ENCODE measurements at places on chromosomes 16 and 17.

DNA sequence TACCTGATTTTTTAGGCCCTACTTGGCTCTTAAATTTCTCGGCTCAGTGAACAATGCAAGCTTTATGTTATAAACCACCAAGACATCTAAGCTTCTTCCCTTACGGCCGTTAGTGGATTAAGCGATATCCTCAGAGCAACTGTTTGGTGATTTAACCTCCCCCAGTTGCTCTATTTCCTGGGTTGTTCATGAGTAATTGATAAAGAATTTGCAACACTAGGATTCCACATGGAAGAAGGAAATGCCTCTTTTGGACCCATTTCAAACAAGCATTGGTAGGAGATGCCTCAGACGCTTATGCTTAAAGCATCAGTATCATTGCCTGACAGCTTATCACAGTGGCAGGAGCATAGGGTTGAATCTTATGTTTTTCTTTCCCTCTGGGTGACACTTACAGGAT lies 65.3 kb downstream of the RBFOX1 start:
- DNase-seq = no peak

DNA sequence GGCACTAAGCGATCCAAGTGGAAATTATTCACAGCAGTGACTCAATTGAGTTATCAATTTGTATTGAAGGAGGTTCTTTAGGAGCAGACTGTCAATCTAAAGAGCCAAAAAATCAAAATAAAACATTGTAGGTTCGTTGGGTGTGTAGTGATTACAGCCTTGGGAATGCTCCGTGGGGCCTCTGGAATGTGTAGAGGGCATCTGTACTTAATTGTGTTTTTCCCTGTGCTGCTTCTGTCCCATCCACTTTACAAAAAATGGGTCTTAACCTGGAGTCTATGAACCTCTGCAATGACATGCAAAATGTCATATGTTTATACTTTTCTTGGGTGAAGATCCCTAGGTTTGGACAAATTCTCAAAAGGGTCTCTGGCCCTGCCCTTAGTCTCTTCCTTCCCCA lies 215.1 kb downstream of the CCDC182 start:
- no peak for DNase-seq

DNA sequence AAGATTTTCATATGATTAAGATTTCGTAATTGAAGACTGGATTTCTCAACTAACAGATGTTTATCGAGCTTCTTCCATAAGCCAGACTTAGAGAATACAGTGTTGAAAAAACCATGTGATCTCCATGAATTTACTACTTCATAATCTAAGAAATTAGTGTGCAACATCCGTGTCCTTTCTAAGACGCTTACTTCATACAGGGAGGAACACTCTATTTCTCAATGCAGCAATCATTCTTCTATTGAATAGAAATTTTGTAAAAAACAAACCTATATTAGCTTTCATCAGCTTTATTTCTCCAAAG lies 946.3 kb downstream of the KCNJ2 start:
- no peak for DNase-seq

- peak; percentile 68 for DNase-seq
Measured at GRCh38 chr17:33038740-33039139, 47.1 kb downstream of the SPACA3 start.

DNA sequence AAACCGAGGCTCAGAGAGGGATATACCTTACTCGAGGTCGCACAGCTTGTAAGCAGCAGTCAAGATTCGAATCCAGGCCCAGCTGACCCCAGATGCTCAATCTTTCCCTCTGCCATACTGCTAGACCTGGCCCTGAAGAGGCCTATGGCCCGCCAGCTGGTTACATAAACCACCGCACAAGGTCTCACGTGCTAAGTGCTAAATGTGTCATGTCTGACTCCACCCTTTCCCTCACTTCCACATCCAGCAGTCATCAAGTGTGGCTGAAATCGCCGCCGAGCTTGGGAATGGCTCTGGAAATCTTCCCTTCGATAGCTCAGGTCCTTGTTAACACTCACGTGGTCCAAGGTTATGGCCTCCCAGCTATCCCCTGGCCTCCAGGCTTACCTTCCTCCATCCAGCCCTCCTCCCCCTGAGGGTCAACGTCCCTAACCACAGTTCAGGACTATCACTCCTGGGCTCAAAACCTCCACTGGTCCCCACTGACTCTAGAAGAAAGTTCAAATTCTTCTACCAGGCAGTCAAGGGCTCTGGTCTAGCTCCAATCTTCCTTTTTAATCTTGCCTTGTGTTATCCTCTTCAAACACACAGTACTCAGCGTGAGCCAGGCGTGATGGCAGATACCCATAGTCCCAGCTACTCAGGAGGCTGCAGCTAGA lies 3.5 kb downstream of the ZBTB4 start:
- DNase-seq = no peak

- no peak for DNase-seq
Measured at GRCh38 chr17:11256877-11257276, 15.9 kb downstream of the SHISA6 start.

GRCh38 chr17:71383091-71383490 lies 737.7 kb upstream of the SOX9 start:
- DNase-seq = no peak

- no peak for DNase-seq
Measured at GRCh38 chr16:69190598-69190997, 3.6 kb downstream of the SNTB2 start.

GRCh38 chr17:54754560-54754959 lies 146.1 kb upstream of the TOM1L1 start:
- DNase-seq = no peak

- no peak for DNase-seq
Measured at GRCh38 chr16:463071-463470, 37.6 kb downstream of the RAB11FIP3 start.

DNA sequence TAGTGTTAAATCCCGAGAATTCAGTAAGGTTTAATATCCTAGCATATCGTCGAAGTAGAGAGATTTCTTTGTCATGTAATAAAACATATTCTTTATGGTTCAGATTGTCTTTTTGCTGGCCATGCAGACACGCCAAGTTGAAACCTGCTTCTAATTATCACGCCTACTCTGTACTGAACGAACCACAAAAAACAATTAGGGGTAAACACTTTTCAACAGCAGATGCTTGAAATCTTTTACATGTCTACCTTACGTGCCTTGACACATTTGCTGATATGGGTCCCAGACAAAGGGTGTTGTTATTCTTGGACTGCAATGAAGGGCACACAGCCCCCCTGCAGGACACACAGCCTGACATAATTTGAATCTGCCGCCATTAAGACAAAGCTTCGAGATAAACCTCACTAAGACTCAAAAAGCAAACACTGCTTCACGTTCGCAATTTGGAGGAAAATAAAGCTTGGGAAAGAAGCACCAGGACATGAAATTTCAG lies 13.3 kb downstream of the WIPI1 start:
- no peak for DNase-seq

DNA sequence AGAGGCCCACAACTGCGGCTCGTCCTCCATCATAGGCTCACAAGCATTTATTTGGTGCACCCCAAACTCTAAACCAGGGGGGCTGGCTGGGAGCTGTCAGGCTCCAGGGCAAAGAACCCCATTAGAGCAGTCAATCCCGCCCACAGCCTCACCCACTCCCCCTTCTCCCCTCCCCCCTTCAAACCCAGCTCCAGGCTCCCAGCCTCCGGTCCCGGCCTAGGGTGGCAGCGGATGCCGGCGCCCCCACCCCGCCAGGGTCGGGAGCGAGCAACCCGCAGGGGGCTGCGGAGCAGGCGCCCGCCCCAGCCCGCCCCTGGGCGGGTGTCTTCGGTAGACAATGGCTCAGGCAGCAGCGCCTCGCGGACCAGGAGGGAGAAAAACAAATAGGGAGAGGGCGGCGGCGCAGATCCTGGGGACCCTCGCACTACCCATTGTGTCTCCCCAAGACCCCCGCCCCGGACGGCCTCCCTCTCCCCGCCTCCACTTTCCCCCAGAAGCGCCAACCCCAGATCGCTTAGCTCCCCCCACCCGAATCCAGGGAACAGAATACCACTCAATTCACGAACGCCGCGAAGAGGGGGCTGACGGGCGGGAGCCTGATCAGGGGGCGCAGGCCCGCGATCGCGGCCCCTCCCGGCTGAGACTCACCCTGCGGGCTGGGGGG lies 572 bp downstream of the FAM171A2 start:
- DNase-seq = no peak

DNA sequence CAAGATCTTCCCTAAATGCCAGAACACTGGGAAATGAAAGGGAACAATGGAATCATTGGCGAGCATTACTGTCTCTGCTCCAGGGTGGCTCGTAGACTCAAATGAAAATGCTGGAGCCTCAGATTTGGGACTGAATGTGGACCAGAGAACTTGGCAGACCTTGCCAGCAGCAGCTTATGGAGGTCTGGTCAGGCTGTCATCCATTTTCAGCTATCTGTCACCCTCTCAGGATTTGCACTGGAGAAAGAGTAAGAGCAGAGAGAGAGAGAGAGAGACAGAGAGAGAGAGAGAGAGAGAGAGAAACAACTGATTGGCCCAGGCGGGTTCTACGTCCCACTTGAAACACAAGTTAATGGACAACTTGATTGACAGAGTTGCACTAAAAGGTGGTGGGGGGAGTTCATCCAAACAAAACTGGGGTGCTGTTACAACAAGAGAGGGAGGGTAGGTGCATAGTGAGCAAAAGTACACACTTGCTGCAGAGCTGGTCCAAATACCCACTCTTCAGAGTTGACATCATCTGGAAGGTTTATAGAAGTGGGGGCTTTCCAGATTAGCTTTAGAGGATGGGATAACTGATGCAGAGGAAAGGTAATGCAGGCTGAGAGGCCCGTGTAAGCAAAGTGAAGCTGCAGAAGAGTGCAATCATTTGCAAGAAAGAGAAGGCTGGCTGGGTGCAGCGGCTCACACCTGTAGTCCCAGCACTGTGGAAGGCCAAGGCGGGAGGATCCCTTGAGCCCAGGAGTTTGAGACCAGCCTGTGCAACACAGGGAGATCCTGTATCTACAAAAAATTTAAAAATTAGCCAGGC lies 16.5 kb upstream of the NSMCE1 start:
- DNase-seq = no peak

- peak; percentile 55 for DNase-seq
Measured at GRCh38 chr17:29844339-29845048, 85.5 kb downstream of the SSH2 start.

DNA sequence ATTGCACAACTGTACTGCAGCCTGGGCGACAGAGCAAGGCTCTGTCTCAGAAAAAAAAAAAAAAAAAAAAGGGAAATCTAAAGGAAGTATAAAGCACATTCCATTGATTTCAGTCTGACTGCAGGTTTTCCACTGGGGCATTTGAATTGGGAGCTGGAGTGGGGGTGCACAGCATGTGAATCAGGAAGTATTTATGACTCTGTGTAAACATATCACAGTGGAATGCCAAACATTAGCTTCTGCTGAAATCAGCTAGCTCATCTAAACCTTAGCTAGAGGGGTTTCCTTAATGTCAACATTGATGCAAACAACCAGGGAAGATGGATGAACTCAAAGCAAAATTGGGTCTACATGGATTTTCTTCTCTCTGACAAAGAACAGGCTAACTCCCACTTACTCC lies 641.0 kb upstream of the EEF2KMT start:
- no peak for DNase-seq

DNA sequence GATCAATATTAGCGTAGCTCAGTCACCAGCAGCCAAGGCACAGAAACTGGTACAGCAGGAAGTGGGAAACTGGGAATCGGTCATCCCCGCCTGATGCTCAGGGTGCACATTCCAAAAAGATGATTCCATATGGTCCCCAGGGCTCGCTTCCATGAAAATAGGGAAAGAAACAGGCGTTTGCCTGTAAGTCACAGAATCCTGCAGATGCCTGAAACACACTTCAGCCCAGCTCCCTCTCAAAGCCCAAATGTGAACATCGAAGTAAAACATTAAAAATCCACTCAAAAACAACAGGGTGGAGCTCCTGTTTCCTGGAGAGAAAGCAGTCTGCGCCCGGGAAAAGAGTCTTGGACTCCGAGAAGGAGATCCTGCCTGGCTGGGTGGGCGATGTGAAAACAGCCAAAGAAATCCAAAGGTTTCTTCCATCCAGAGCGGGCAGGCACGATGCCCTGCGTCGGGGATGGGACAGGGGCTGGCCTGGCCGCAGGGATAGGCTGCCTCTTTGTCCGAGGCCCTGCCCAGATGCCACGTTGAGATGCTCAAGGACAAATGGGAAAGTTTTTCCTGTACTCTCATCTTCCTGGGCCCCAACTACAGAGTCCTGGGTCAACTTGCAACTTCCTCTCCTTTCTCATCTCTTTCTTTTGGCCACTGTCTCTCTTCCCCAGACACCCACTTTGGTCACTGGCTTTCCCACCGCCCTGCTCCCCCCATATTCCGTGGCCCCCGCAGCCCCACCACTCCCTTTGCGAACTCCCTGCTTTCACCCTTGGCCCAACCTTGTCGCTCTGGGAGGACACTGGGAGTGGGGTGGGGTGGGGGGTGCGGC lies 743 bp downstream of the WIPI1 start:
- no peak for DNase-seq

- peak; percentile 87 for DNase-seq
Measured at GRCh38 chr17:8409966-8410882, 12.6 kb upstream of the RNF222 start.

DNA sequence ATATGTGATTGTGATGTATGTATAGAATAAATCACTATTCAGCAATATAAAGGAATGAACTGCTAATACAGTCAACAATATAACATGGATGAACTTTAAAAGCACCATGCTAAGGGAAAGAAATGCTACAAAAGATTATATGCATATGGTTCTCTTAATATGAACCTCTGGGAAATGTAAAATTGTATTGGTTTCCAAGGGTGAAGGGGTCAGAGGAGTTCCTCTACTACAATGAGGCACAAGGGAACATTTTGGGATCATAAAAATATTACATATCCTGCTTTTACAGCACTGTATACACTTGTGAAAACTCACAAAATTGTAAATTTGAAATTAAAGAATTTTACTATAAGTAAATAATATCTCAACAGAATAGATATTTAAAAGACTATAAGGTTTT lies 111.4 kb downstream of the CA10 start:
- no peak for DNase-seq

- no peak for DNase-seq
Measured at GRCh38 chr16:87068762-87069150, 248.4 kb downstream of the C16orf95 start.
